Stimulated activated CD8-positive, alpha-beta memory T cell treated with anti-CD3 and anti-CD28 coated beads, Interleukin-4, amount 100 ng/mL, for 1 hour (primary cell): ENCODE measurements at places on chromosomes 6 and 20.

GRCh38 chr20:36856195-36856594, 19.7 kb upstream of the TLDC2 start:
- no peak for DNase-seq

DNA sequence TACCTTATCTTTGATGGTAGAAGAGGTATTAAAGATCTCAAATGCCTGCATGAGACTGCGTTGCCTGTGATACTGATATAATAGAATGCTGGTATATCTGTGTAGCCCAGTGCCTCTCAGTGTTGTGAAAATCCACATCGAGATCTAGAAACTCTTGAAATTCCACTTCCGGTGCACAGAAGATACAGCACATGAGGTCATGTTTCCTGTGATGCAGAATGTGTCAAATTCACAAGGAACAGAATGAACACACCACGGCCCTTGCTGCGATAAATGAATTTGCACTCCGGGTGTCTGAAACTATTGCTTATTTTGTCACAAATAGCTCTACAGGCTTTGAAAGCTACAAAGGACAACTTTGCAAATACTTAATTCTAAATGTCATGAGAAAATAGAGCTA, 687.9 kb upstream of the AGPAT4 start:
- no peak for DNase-seq

DNA sequence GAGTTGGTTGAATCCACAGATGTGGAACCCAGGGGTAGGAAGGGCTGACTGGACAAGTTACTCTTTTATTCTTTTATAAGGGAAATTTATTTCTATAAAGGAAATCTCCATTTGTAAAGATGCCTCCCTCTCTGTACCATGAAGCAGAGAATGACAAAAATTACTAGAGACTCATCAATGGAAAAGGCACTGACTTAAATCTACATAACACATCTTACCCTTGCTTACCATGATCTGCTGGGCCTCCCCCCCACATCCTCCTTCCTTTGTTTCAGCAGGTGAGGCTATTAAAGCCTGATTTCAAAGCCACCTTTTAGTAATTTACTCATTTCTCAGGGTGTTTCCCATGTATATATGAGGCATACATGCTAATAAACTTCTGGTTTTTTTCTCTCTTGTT, 130.2 kb upstream of the HDDC2 start:
- no peak for DNase-seq

- DNase-seq = no peak
These were observed 5.8 kb upstream of the FAM217A start for GRCh38 chr6:4084444-4085331.

GRCh38 chr20:5748246-5748645, 2.0 kb upstream of the SHLD1 start:
- no peak for DNase-seq

GRCh38 chr6:36605560-36606391, 11.6 kb downstream of the SRSF3 start:
- DNase-seq = no peak

GRCh38 chr6:136773473-136773796, 18.8 kb downstream of the MAP3K5 start:
- no peak for DNase-seq

GRCh38 chr6:71527886-71528285, 239.3 kb downstream of the OGFRL1 start:
- DNase-seq = no peak

- no peak for DNase-seq
These were observed 32.9 kb downstream of the GPX5 start for GRCh38 chr6:28558629-28559028.

DNA sequence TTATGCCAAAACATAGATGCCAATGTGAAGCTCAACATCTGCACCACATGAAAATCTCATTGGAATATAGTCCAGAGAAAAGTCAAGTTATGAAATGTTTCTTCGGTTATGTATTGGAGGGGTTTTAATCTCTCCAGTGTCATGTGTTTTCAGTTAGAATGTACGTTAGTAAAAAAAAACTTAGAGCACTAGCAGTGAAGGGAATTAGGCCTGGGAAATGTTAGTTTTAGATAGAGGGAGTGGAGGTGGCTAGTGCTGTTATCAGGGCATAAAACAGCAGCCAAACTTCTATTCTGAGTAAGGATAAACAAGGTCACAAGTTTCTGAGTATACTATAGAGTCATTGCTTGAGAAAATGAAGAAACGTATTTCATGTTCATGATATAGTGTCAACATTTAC, 42.9 kb downstream of the HDGFL1 start:
- DNase-seq = no peak

DNA sequence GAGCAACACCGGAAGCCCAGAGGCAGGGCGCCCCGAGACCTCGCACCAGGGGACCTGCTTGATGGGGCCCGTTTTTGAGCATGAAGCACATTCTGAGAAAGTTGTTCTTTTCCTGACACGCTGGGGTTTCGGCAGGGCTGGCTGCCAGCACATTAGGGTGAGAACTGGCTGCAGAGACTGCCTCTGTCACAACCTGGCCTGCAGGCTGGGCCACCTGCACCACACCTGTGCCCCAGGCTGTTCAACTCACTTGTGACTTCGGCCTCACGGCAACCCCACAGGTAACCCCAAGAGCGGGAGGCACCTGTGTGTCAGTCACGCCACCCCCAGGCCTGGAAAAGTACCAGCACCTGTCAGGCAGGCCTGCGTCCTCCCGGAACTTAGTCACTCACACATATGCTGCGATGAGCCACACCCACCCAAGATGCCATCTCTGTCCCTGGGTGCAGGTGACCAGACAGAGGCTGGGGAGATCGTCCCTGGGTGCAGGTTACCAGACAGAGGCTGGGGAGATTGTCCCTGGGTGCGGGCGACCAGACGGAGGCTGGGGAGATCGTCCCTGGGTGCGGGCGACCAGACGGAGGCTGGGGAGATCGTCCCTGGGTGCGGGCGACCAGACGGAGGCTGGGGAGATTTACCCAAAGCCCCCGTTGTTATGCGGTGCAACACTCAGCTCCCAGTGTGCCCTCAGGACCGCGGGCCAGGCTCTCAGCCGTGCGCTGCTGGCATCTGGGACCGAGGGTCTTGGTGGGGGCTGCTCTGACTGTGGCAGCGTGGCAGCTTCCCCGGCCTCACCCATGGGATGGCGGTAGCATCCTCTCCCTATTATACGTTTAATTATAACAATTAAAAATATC, 82.5 kb upstream of the BHLHE23 start:
- DNase-seq = no peak

- no peak for DNase-seq
These were observed 427.3 kb upstream of the FLRT3 start for GRCh38 chr20:14764511-14765369.

- DNase-seq = no peak
These were observed 14.0 kb downstream of the UST start for GRCh38 chr6:148760568-148761526.

DNA sequence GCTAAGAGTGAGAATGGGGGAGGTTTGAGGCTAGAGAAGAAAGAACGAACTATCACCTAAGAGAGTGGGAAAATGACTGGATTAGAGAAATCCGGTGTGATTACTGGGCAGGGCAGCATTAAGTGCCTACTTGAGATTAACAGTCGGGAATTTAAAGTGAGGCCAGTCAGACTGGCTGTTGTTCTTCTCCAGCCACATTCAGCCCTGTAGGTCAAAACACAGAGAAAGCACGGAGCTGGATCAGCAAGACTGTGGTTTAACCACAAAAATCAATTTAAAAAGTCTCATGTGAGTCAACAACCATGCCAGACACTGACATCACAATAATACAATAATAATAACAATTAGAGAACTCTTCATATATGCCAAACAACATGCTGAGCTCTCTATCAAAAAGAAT, 301.9 kb upstream of the SGK1 start:
- no peak for DNase-seq

- DNase-seq = no peak
These were observed 39.6 kb upstream of the PDE7B start for GRCh38 chr6:135811644-135812526.

DNA sequence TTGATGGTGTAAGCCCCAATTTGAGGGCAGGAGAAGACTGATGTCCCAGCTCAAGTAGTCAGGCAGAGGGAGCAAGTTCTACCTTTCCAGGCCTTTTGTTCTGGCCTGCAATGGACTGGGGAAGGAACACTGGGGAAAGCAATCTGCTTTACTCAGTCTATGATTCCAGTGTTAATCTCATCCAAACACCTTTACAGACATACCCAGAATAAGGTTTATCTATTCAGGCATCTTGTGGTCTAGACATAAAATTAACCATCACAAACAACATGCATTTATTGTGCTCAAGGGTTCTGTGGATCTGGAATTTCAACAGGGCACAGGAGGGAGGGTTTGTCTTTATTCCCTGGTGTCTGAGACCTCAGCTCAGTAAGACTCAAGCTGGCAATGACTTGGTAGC, 14.4 kb upstream of the RSPH3 start:
- DNase-seq = no peak

DNA sequence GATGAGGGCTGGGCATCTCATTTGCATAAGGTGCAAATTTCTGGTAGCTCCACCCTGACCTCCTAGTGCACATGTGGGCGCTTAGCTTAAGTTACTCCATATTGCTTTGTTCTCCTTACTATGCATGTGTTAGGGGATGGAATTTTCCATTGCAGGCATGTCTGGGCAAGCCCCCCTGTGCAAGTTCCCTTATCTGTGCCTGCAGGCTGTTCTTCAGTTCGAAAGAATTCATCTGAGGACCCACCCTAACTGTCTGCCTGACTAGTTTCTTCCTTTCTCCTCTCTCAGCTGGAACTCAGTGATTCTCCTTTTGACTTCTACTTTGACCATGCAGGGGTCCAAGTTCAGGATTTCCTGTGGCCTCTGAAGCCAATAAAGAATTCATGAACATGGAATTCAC, 30.2 kb downstream of the CCDC170 start:
- DNase-seq = no peak

DNA sequence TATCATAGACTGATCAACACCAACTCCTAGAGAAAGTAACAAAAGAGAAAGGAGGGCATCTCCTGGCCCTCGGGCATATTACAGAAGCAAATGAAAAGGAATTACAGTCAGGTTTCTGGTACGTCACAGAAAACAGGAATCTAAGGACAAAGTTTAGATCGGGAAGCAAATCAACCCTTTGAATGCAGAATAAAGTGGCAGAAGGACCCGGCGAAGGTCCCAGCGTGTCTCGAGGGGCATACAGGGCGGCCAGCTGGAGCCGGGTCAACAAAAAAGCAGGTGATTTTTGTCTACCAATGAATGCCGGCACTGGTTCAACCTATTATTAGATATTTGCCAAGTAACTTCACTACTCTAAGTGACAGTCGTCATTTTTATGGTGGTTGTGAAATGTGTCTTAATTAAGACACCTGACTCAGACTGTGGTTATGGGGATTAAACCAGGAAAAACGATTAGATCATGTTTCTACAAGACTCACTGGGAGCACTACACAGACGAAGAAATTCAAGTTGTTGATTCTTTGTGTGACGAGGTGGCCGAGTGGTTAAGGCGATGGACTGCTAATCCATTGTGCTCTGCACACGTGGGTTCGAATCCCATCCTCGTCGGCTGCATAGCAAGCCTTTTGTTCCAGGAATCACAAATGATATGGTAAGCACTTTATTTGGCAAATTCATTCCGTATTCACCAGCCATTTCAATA, 12.4 kb upstream of the ZSCAN9 start:
- DNase-seq = no peak

GRCh38 chr6:32152769-32153563, 975 bp upstream of the PPT2 start:
- no peak for DNase-seq

- no peak for DNase-seq
These were observed 14.3 kb downstream of the CUL9 start for GRCh38 chr6:43196337-43196736.

DNA sequence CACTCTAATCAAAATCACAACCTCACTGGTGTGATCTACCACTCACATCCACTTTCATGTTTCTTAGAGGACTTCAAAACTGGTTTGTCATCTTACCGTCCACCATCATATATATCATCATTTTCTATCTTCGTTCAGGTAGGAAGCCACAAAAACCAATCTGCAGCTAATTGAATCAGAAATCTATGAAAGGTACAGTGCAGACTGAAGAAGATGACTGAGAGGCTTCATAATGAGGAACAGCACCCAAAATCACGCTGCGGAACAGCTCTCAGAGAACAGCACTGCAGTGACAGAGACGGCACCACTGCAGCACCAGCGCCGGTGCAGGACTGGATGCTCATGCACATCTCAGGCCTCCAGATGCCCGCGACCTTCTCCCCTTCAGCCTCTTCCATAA, 13.0 kb downstream of the GMDS start:
- DNase-seq = no peak

DNA sequence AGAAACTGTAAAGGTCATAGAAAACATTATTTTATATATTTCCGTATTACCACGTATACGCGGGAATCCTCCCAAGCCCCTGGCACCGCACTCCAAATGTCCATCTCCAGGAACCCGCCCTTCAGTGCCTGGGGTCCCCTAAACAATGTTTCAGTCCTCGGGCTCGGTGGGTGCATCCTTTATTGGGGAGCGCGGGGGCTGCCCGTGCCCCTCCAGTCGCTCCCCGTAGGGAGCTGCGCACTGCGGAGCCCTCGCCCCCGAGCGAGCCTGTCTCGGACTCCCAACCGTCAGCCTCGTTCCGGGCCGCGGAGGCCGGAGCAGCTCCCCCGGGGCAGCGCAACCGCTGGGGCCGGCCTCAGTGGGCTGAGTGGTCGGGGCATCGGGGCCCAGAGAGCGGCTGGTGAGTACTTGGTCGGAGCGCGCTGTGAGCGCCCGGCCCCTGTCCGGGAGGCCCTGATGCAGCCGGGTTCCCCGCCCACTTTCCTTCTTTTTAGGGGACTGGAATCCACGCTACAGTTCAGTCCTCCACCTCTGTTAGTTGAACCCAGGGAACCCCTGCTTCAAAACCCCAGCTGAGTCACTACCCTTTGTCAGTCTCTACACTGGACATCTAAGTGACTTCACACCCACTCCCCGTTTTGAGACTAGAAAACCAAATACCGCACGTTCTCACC, at the start of gene DNAH8:
TSS of gene DNAH8 (plus strand) at position 296 of the 674 bp plus-strand sequence. CDS start 7,499 bp downstream, outside the sequence.
- DNase-seq = no peak

DNA sequence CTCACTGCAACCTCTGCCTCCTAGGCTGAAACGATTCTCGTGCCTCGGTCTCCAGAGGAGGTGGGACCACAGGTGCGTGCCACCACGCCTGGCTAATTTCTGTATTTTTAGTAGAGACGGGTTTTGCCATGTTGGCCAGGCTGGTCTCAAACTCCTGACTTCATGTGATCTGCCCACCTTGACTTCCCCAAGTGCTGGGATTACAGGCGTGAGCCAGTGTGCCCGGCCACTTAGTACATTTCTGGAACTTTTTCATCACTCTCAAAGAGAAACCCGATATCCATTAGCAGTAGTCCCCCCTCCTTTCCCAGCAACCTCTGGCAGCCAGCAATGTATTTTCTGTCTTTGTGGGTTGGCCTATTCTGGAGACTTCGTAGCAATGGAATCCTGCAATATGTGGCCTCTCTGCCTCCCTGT, 109.8 kb downstream of the JARID2 start:
- no peak for DNase-seq
